ENCODE measurements at places on chromosomes 5 and 9.

DNA sequence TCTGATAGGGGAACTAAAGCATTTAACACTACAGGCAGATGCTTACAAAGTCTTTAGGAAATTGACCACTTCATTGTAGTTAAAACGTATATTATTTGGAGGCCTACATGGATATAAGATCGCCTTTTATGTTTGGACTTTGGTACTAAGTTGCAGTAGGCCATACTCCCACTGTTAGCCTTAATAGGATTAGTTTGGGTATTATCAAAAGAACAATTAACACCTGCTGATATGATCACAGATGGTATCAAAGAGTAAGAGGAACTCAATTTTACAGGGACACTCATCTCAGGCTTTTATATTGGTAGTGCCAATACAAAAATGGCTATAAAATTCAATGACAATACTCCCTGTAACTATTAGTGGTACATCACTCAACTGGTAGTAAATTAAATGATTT is 1183.0 kb downstream of the MAT2B start:
- no peak for DNase-seq

GRCh38 chr5:168227001-168227400 is 64.4 kb upstream of the WWC1 start:
- DNase-seq: no peak

DNA sequence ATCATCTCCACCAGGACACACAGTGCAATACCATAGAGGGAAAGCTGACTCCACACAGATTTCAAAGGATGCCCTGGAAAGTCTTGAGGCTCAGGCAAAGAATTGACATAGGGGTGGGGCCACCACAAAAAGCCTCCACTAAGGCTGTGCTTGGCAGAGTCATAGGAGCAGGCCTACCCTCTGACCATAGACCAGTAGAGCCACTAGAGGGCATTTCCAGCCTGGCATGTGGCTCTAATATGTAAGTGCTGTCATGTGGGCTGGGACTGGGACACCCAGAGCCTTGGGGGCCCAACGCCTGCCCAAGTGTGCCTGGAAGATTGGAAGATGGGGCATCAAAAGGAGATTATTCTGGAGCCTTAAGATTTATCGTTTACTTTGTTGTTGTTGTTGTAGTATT is 726.0 kb downstream of the DNAH5 start:
- DNase-seq: no peak

DNA sequence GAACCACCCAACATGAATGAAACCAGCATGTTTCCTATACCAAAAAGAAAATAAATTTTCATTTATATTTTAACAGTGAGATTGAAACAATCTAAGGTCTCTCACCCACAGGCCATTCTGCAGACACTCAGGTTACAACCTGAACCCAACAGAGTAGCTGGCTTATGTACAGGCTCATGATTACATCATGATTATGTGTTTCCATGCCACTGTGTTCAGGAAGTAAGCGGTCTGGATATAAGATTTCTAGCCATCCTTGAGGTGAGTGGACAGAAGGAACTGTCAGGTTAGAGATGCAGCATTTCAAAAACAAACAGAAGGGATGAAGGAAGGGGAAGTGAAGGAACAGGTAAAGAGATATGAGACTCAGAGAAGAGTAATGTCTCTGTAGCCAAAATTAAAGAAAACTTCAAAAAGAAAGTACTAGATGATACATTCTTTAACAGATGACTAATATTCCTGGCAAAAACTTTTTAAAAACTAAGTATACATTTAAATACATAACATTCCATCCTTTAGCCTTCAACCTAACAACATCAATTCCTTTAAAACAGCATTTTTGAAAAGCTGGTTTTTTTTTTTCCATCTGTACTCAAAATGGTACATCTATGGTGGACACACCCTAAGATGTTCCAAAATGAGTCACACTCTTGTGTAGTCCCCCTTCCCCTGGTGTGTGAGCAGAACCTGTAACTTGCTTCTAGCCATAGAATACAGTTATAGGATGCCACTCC is 119.8 kb downstream of the LPAR1 start:
- DNase-seq: no peak
